ENCODE measurements at places on chromosomes 1 and 21.

GRCh38 chr1:38142606-38143005 is 96.0 kb upstream of the POU3F1 start:
- no peak for DNase-seq

DNA sequence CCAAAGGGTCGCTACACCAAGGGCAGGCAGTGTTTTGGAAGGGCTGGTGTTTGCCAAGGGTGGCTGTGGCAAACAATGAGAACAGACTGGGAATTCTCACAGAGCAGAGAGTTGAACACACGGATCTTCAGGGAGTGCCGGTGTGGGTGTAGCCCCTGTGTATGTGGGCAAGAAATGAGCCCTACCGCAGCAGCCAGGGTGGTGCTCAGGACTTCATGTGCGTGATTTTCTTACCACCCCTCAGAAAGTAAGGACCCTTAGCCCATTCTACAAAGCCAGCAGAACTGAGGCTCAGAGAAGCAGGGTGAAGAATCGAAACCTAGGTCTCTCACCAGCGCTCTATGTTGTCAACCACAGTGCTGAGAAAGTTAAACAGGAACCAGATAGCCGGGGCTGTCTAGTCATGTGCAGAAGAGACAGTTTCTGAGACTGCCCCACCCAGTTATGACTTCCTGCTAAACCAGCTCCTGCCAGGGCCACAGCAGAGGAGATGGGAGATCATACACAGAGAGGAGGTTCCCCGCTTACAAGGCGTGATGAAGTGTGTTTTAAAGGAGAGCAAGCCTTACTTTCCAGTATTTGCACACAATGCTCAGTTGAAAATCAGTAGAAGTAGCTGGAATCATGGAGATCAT is 21.9 kb upstream of the MORC3 start:
- DNase-seq = peak; percentile 40

DNA sequence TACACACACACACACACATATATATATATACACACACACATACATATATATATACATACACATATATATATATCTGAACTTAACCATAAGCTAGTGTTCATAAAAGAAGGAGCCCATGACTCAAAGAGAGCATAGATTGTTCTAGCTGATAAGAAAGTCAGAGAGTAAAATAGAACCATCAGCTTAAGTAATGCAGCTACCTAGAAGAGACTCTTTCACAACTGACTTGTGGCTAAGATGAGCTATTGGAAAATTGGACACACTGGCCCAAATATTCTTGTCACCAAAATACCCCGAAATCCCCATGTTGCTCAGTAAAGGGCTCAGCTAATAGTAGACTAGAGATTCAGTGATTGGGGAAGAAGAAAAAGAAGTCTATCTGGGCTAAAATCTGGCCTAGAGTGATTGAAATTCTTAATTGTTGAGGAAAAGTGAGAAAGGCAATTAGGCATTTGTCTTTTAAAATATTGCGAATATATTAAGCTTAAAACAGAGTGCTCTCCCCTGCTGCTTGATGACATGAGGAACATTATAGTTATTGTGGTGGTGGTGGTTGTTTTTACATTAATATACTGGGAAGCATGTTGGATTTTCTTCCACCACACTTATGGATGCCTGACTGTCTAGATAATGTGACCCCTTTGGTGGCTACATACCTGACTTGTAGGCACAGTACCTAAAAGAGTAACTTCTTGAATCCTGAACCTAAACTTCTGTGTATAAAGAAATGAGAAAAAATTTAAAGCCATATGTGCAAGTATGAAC is 6.3 kb downstream of the SLAMF1 start:
- DNase-seq = no peak

- DNase-seq = no peak
Observed at GRCh38 chr1:30060738-30061137, 662.6 kb downstream of the MATN1 start.

GRCh38 chr1:11134898-11135266 is 35.2 kb upstream of the EXOSC10 start:
- no peak for DNase-seq

DNA sequence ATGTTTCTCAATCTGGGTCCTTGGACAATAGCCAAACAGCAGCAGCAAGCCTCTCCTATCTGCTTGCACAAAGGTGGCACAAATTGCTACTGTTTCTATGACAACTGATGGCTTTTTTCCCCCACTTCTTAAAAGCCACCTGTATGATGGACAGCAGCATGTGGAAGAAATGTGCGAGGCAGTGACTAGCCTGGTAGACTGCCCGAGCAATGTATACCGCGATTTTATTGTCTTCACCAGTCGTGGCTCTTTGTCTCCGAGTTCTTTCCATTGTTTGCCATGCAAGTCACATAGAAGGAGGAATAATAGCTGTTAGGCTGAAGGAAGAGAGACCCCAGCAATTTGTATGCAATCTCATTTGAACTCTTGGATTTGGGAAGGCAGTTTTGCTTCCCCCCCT is 79.4 kb downstream of the S1PR1 start:
- no peak for DNase-seq

DNA sequence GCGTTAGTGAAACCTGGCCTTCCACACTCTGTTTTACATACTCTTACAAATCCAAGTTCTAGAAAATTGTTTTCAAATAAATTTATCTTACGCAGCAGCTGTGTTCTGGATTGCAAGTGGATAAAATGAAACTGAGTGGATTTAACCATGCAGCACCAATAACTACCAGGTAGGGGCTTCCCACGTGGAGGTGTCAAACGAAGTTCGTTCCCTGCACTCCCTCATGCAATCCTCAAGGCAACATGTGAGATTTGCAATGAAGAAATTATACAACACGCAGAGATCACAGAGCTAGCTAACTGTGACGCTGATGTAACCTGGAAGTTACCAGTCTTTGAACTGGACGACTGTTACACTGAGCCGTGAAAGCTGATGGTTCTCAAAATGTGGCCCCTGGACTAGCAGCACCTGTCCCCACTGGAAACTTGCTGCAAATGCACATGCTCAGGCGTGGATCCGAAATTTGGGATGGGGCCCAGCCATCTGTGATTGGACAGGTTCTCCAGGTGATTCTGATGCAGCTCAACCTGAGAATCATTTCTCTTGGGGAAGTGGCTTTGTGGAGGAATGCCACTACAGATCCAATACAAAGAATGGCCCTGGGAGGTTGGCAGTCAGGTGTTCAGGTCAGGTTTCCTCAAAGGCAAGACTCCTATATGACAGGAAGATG is 36.3 kb downstream of the RSPH1 start:
- no peak for DNase-seq

GRCh38 chr1:21574466-21575151 is 65.4 kb downstream of the ALPL start:
- DNase-seq = no peak

- DNase-seq = no peak
Observed at GRCh38 chr1:10189659-10190058, 20.7 kb upstream of the KIF1B start.

GRCh38 chr1:107795994-107796393 is 169.0 kb downstream of the VAV3 start:
- DNase-seq = no peak

- DNase-seq = no peak
Observed at GRCh38 chr1:170012920-170013319, 61.6 kb downstream of the KIFAP3 start.

- no peak for DNase-seq
Observed at GRCh38 chr1:230861489-230861888, 6.8 kb downstream of the C1orf198 start.

DNA sequence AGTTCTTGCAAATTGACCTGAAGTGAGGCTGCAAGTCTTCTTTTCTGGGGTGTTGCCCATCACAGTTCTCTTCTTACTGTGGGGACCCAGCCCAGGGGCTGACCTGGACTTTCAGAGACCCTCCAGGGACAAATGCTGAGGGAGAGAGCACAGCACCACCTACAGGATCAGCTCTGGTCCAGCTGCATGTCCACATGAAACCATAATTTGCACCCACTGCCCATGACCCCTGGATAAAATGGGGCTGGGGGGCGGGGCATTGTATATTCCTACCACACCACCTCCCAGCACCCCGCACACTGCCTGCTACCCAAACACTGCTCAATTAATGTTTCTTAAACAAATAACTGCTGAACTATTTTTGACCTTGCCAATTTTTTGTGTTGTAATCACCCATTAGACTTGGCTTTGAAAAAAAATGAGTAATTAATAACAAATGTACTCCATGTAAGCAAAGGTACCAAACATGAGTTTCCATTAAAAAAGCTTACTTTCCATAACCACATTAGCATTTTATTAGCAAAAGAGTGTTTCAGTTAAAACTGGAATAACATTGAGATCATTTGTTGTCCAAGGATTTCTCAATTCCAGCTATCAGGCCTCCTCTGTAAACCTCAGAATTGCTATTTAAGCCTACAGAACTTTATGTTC is 168.0 kb upstream of the RAB4A start:
- no peak for DNase-seq

GRCh38 chr21:34613679-34614627 is 960 bp downstream of the RCAN1 start:
- no peak for DNase-seq

DNA sequence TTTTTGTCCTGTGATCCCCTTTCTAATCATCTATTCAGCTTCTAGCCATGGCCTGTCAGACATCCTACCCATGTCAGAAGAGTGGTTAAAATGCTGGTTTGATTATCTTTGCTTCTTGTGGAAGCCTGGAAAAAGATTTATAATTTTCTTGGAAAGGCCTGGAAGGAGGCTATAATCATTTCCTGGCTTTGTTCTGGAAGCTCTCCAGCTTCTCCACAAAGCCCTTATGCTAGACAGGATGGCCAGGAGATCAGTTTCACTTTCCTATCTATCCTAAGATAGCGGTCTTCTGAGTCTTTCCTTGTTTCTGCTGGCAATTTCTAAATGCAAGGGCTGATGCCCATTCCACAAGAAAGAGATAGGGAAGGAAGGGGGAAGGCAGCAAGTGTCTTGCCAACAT is 90.9 kb upstream of the SLC44A3 start:
- no peak for DNase-seq

- DNase-seq = no peak
Observed at GRCh38 chr1:76919085-76919484, 51.8 kb downstream of the ST6GALNAC5 start.

- DNase-seq = no peak
Observed at GRCh38 chr1:156750191-156750672, 1.2 kb downstream of the HDGF start.

- no peak for DNase-seq
Observed at GRCh38 chr1:226474443-226475141, 66.7 kb upstream of the PARP1 start.

GRCh38 chr21:41973427-41973831 is 19.6 kb upstream of the C2CD2 start:
- DNase-seq = no peak

- DNase-seq = no peak
Observed at GRCh38 chr1:200794506-200795065, 55.9 kb downstream of the CAMSAP2 start.
